ENCODE measurements at places on chromosomes 7 and 10.
A peak's percentile ranks its signal among the peaks of the same experiment; 100 is the strongest.

DNA sequence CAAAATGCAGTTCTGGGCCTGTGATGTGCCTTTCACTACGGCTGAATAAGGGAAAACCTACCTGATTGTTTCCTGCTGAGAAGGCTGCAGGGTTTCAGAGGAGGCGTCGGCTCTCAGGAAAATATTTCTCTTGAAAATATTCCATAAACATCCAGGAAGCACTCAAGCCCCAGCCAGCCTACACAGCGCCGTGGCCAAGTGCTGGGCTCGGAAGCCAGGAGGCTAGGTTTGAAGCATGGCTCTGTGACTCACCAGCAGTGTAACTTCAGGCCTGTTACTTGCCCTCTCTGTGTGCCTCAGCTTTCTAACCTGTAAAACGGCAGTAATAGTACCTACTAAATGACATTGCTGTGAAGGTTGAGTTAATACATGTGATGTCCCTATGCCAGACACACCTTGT lies 399.1 kb downstream of the GATA3 start:
- DNase-seq = no peak

- DNase-seq = no peak
Observed at GRCh38 chr7:35313575-35313974, 59.7 kb upstream of the TBX20 start.

GRCh38 chr10:70729763-70730357 lies 55.3 kb downstream of the TBATA start:
- no peak for DNase-seq

DNA sequence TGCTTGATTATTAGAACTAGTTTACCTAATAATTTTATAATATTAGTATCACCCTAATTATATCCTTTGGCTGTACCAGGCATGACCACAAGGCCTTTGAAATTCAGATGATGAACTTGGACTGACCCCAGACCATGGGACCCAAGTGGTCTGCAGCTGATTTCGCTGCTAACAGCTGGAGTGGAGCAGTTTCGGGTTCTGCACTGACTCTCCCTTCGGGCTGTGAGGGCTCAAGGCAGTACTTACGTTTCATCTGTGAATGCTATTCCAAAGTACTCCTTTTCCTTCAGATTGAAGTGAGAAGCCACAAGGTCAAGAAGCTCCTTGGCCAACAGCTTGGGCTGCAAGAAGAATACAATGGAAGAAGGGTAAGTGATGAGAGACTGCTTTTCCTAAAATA lies 223.8 kb downstream of the PRPF18 start:
- no peak for DNase-seq

- no peak for DNase-seq
Observed at GRCh38 chr10:133041101-133041500, 46.6 kb upstream of the ADGRA1 start.

DNA sequence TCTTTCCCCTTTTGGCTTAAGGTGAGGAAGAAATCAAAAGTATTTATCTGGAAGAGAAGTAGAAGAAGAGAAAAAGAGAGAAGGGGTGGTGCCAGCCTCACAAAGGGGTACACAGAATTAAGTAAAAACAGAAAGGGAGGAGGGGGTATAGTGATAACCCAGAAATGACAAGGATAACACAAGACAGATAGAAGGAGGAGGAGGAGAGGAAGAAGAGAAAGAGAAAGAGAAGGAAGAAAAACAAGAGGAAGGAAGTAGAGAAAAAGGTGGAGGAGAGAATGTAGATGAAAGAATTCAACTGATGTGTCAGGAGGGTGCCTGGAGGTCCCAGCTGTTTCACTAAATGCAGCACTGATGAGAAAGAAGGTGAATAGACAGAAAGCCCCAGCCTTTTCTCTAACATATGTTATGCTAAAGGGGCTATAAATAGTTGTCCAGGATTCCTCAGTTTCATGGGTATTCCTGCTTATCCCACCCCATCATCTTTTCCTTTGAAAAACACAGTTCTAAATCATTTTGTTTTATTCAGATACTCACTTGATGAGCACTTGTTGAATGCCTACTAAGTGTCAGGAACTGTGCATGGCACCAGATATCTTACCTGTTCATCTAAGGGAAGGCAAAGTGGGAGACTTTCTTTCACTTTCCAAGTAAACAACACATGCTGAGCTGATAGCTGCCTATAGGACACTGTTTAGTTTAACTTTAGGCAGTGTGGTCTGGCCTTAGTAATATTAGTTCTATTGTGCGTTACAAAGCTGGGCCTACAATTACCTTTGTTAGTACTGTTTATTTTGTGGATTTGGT lies 8.0 kb downstream of the SEMA3E start:
- no peak for DNase-seq

DNA sequence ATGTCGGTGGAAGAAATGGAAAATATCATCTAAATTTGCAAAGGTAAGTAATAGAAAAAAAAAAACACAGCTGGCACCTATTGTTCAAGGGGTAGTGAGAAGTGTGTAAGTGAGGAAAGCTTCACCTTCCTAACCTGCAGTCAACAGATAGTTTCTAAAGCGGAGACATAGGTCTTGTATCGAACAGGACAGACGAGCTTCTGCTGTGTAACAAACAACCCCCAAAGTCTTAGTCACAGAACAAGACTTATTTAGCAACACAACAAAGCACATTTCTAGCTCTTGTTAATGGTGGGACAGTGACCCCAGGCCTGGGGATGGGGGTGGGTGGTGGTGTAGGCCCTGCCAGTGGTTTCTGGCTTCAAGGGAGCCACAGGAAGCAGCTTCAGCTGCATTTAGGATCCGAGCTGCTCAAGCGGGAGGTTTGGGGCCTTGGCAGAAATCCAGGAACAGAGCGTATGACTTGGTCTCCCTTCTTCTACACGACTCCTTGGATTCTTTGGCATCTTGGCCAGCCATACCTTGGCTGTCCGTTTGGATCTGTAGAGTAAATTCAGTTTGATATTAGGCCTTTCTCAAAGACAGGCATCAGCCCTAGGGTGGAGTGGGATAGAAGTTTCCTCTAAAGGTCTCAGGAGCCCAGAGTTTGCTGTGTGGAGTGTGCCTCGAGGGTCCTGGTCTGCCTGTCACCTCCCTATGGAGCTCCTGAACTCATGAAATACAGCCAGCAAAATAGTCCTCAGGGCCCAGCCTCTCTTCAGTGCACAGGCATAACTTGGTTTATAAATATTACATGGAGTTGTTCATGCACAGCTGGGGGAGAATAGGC lies 56.9 kb upstream of the SHH start:
- DNase-seq = no peak

- peak; percentile 19 for DNase-seq
Observed at GRCh38 chr10:96299383-96299782, 4.9 kb upstream of the DNTT start.

DNA sequence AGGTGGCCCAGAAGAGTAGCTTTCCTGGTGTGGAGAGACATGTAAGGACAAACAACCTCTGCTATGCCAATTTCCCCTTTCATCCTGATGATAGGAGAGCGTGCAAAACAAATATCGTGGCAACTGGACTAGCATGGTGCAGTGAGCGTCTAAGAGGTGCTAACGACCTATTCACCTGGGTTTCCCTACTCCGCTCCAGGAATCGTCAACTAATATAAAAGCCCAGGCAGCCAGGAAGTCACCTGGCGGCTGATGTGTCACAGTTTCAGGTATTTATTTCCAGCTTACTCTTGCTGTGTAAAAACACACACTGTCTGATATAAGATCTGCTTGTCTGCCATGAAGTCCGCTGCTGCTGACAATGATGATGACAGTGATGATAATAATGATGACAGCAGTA lies 56.5 kb upstream of the EFCAB10 start:
- no peak for DNase-seq

DNA sequence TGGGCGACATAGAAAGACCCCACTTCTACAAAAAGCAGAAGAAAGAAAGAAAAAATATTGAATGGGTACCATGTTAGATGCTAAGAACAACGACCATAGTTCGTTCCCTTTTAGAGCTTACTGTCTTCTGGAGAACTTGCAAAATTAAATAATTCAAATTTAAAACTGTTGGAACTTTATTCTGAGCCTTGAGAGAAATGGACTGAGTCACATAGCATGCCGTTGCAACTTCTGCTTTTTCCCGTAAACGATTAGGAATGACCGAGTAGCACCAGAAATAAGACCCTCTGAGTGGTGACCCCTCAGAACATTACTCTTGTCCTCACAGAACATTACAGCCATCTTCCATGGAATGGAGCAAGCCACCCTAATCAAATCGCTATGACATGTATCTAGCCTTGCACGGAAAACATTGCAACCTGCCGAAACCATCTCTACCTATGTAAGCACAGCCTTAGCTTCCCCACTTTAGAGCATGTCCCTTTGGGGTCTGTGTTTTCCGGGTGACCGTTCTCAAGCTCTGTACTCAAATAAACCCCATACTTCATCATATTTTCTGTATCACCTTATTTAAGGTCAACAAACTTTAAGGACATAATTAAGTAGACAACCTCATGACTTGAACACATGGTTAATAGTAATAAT lies 179.1 kb downstream of the PRKCQ start:
- no peak for DNase-seq

- peak; percentile 35 for DNase-seq
Observed at GRCh38 chr7:134632937-134633540, 13.6 kb upstream of the BPGM start.

- DNase-seq = no peak
Observed at GRCh38 chr10:60846173-60846572, 67.9 kb downstream of the CDK1 start.

DNA sequence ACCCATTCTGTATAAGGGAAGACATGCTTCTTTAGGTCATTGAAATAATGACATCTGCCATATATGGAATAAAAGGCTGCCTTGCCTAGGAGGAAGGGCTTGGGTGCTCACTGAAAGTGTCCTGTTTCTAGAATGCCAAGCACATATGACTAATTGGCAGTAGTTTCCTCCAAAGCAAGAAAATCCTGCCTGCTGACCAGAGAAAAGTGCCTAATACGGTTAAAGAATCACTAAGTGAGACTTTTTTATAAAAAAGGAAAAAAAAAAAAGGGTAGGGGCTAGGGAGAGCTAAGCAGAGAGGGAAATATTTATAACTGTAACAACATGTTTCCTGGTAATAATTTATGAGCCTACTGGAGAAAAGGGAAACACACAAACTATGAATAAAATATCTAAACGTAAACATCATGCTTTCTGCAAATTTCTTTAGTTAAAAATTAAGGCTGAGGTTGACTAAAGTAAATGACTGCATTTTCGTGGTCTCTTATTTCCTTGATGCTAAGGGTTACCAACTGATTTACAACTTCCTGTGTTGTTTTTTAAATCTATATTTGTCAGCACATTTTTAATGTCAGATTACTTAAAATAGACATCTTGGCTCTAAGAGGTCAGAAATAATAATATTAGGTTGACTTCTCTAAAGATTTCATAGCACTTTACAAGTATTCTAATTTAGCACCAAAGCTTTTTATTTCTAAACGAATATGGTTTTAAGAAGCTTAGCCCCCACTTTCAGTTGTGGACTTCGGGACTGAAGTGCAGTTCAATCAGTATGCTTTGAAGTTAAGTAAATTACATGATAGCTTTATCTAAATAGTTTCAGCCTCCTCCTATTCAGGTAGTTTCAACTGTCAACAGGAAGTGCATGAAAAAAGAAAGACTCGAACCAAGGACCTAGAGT lies 89.6 kb downstream of the CABCOCO1 start:
- no peak for DNase-seq

DNA sequence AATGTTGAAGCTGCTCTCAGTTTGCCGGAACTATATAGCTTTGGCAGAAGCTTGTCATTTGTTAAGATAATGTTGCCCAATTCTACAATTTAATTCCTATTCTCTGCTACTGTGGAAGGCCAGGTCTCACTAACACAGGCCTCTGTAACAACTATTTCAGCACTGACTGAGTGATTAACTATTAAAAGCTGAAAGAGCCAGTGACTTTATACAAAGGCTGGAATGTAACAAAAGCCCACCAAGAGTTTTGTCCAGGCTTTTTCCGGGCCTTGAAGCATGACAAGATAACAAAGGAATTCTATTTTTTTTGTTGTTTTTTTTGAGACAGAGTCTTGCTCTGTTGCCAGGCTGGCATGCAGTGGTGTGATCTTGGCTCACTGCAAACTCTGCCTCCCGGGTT lies 795.6 kb downstream of the PHTF2 start:
- DNase-seq = no peak

DNA sequence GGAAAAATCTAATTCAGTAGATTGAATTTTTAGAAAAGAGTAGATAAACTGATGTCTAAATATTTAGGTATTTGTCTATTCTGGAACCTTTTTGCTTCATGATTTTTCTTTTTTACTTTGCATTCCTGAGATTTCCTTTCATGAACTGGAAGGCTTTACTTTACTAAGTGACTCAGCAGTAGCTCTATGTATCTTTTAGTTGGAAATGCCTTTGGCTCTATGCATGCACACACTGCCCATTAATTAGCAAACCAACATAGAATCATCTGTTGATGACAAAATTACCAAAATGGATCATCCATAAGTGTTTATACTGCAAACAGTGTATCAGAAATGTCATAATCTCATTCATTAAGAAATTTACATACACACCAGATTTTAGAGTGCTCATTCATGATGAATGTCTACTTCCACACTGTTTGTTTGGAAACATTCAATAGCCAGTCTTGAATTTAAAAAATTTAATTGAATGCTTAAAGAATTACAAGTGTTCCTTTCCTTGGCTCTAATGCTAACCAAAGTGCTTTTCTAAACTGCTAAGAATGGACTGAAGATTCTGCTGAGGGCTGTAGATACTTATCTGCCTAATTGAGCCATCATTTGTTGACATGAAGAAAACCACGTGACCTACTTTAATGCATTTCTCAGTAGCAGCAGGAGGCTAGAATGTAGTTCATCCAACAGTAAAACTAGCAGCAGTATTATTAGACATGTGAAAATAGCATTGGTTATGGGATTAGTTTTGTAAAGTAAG lies 282.0 kb downstream of the ADK start:
- no peak for DNase-seq

GRCh38 chr7:12119620-12120303 lies 91.3 kb upstream of the TMEM106B start:
- DNase-seq = no peak

GRCh38 chr7:135492151-135492550 lies 17.8 kb downstream of the CNOT4 start:
- DNase-seq = no peak

DNA sequence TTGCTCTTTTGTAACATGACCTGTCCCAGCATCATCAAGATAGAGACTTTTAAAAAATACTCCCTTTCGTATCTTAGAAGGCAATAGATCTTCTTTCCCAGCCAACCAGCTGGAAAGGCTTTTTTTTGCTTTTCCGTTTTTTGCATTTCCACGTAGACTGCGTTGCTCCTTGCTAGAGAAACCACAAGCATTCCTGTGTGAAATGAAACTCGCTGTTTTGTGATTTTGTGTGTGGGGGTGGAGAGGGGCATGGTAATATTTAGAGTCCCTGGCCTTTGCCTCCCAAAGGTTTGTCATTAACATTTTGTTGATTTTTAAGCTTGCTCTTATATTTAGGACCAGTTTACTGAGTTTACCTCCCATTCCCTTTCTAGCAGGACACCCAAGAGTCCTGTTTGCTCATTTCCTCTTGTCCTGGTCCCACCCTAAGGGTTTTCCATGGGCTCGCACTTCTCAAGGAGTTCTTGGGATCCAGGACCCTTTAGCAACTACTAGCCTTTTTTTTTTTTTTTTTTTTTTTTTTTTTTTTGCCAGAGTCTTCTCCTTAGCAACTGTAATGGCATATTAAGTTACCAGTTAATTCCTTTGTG lies 243.6 kb downstream of the BICC1 start:
- DNase-seq = no peak
